ENCODE measurements at places on chromosomes 7 and 10.
A peak's percentile ranks its signal among the peaks of the same experiment; 100 is the strongest.

GRCh38 chr7:78768859-78769258, 684.6 kb downstream of the MAGI2 start:
- no peak for DNase-seq

GRCh38 chr10:11194859-11195586, 177.4 kb downstream of the CELF2 start:
- DNase-seq = no peak

- DNase-seq = no peak
Observed at GRCh38 chr10:130495891-130496636, 359.9 kb downstream of the GLRX3 start.

DNA sequence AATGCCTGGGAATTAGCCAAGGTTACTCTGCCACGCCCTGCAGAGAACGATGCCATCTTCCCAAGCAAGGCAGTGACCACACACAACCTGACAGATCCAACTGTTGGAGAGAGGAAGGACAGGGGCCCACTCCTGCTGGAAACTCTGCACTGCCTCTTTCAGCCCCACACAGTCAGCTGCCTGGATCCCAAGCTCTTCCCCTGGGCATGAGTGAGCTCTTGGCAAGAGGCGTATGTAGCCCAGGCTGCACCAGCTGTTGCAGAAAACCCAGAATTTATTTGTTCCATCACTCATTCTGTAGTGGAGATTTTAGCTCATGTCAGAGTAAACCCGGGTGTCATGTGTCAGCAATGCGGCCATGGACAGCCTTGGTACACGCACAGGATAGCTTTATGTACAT, 135.1 kb upstream of the TRIM24 start:
- DNase-seq = peak; percentile 92

DNA sequence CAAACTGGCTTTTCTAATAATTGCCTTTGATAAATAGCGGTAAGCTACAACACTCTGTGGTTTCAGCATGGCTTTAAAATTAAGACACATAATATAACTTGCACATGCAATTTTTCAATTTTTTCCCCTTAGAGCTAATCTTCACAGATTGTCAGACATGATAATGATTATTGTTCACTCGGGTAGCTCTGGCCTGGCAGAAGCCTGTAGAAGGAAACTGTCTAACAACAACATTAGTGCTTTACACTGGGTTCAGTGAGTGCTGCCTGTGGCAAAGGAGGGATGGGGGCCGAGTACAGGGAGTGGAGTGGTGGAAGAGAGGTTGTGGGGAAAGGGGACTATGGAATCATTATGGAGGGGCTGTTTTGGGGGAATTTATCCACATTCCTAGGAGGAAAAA, 67.2 kb upstream of the AUTS2 start:
- DNase-seq = no peak

GRCh38 chr10:33332183-33333065, 2.0 kb downstream of the NRP1 start:
- DNase-seq = no peak

DNA sequence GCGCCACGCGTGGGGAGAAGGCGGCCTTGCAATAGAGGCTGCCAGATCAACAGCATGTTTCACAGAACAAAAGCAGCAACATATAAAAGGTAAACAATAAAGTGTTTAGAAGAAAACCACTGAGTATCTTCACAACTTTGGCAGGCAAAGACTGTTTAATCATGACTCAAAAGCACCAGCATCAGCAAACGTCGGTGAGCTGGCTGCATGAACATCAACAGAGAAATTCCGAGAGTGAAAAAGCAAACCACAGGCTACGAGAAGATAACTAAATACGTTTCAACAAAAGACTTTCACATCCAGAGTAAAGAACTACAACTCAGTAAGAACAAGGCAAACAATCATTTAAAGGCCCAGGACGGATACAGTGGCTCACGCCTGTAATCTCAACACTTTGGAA, 172.0 kb downstream of the MAD1L1 start:
- DNase-seq = no peak

DNA sequence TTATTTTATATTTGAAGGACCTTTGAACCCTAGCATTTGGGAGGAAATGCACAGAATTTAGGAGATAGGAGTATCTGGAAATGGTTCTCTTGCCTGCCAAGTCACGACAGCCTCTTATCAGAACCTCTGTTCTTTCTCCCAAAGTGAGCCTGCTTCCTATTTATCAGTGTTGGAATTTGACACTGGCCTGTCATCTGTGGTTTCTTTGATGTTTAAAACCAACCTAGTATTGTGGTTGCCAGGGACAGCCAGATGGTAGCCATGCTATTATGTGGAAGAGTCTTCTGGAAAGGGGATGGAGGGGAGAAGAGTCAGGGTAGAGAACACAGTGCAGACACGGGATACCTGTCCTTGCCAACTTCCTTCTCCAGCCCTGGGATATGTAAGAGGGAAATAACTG, 21.1 kb downstream of the ZNF282 start:
- DNase-seq = no peak

DNA sequence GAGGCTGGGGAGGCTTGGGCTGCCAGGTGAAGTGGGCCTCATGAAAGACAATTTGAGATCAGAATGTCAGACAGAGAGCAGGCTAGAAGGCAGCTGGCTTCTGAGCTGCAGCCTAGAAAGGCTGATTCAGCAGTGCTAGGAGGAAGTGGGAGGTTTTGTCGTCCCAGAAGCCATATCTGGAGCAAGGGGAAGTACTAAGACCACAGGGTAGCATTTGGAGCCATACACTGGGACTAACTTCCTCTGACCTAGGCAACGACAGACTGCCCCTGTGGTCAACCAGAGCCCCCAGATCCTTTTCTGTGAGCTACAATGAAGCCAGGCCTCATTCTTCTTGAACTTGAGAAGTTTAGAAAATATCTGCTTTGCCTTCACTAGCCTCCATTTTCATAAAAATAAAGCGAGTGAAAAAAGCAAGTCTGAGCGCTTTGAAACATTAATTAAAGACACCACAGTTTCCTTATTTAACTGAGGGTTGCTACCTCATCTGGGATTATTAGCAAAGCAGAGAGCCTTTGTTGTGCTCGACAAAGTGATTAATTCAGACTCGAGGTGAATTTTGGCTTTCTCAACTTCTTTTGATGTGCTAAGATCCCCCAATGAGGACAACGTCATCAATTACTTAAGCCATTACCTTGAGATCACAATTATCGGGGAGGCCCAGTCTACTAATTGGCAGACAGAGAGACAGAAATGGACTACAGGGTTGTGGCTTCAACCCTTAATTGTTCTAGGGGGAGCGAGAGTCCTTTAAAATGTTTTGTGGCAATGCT, 26.6 kb downstream of the TBXAS1 start:
- DNase-seq = no peak

- no peak for DNase-seq
Observed at GRCh38 chr10:113752553-113752952, 1.1 kb downstream of the PLEKHS1 start.

DNA sequence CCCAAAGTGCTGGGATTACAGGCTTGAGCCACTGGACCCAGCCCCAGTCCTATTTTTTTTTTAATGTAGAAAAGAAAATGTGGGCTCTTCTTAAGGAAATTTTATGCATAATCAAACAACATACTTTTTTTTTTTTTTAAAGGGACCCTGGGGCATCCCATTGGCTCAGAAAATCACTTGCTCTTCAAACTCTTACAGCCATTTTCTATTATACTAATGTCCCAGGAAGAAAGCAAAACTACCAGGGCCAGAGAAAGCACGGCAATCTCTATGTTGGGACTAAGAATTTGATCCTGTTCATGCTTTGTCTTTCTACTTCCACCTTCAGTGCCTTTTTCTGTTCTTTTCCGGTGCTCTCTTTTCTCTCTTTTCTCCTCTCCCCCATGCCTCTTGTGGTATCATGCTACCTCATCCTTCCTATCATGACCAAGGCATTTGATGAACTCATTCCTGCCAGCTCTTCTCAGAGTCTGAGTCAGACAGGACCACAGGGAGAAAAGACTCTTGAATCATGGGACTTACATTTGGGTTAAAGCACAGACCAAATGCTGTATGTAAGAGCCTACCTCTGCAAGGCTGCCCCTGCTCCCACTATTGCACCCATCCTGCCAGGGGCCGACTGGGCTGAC, 76.4 kb upstream of the CCNY start:
- no peak for DNase-seq

DNA sequence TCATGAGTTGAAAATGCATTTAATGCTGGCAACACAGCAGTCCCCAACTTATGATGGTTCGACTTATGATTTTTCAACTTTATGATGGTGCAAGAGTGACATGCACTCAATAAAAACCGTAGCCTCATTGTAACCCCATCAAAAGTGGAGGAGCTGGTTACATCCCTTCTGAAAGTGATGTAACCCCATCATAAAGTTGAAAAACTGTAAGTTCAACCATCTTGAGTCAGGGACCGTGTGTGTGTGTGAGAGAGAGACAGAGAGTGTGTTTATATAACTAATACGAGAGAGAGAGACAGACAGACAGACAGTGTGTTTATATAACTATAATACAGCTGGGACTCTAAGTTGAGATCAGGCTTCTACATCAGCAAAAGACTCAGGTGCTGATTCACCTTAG, 21.0 kb downstream of the ANXA11 start:
- DNase-seq = no peak

- DNase-seq = peak; percentile 24
Observed at GRCh38 chr7:71633551-71634008, 501.6 kb downstream of the GALNT17 start.

DNA sequence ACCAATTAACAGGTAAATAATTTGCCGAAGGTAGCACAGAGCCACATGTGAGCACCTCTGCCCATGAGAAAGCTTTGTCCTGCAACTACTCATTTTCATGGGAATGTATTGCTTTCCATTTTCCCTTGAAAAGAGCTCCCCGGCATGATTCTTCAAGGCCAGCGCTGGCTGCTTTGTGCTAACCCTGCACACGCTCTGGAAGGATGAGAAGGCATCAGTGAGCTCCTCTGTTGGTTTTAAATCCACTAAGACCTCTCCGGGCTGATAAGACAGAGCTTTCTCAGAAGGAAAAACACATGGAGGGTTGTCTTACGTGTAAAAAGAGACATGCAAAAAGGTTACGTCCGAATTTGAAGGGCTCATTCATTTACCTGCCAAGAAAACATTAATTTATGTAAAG, 553.9 kb upstream of the MKI67 start:
- DNase-seq = no peak

DNA sequence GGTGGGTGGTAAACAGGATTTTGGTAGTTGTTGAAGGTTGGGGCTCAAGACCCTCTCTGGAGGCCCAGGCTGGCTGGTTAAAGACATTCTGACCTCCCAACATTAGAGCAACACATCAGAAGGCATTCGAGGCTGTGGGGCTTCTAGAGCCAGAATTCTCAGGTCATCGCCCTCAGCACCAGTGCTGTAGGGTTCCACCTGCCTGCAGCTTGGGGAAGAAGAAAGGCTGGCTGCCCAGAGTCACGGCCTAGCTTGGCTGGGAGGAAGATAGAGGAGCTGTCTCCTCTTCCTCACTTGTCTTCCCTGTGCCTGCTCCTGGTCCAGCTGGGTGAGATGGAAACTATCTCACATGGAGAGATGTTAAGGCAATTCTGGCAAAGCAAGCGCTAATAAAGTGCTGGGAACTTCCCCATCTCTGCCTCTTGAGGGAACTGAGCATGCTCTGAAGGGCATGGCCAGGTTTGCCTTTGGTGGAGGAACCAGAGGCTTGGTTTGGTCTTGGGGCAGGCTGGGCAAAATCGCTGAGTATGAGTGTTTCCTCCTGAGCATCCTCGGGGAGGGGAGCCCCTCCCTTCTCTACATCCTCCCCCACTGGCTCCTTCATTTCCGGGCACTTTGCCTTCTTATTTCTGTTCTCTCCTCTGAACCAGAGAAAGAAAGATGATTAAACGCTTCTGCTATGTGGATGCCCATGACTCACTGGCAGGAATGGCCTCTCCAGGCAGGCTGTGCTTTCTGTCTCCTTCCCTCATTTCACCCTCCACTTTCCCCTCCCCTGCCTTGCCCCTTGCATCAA, 509.0 kb upstream of the PODXL start:
- no peak for DNase-seq

GRCh38 chr7:9937944-9938631, 1035.6 kb upstream of the PHF14 start:
- no peak for DNase-seq

- no peak for DNase-seq
Observed at GRCh38 chr10:88409236-88409635, 173.9 kb downstream of the RNLS start.

DNA sequence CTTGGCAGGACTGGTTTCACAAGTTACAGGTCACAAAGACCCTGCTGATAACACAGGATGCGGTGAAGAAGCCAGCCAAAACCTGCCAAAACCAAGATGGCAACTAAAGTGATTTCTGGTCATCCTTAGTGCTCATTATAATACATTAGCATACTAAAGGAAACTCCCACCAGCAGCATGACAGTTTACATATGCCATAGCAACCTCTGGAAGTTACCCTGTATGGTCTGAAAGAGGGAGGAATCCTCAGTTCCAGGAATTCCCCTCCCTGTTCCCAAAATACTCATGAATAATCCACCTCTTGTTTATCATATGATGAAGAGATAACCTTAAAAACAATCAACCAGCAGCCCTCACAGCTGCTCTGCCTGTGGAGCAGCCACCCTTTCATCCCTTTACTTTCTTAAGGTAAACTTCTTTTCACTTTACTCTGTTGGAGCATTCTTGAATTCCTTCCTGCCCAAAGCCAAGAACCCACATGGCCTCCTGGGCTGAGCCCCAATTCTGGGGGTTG, 21.9 kb downstream of the DPY19L1 start:
- no peak for DNase-seq

- DNase-seq = no peak
Observed at GRCh38 chr7:17212188-17212587, 86.3 kb upstream of the AHR start.

DNA sequence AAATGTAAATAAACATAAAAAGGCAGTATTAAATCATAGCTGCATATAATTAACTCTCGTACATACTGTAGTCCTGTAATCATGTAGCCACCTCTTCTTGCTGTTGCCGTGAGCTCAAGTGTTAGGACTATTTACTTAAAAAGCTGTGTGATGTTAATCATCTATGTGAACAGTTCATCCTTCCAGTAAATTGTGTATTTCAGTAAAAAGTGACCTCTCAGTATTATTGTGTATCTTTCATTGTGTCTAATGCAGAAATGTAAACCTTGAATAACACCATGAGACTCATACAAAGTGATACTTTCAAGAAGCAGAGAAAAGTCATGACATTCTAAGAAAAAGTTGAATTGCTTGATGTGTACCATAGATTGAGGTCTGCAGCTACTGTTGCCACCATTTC, 38.0 kb downstream of the ADD3 start:
- no peak for DNase-seq

- no peak for DNase-seq
Observed at GRCh38 chr10:124414076-124414475, 4.6 kb downstream of the OAT start.

- no peak for DNase-seq
Observed at GRCh38 chr10:96482815-96483588, 30.7 kb downstream of the TLL2 start.

All from NCI-H1694 (cell line).